Stimulated activated CD4-positive, alpha-beta T cell treated with anti-CD3 and anti-CD28 coated beads, Interleukin-15, amount 100 ng/mL, for 24 hours (primary cell): ENCODE measurements at places on chromosomes 2 and 18.

GRCh38 chr2:233244818-233245217 is 6.7 kb upstream of the ATG16L1 start:
- DNase-seq, result no peak

- no peak for DNase-seq
These were observed 100.5 kb upstream of the LMAN1 start for GRCh38 chr18:59459369-59460071.

- no peak for DNase-seq
These were observed 1391.1 kb downstream of the SUCLG1 start for GRCh38 chr2:83067947-83068346.

DNA sequence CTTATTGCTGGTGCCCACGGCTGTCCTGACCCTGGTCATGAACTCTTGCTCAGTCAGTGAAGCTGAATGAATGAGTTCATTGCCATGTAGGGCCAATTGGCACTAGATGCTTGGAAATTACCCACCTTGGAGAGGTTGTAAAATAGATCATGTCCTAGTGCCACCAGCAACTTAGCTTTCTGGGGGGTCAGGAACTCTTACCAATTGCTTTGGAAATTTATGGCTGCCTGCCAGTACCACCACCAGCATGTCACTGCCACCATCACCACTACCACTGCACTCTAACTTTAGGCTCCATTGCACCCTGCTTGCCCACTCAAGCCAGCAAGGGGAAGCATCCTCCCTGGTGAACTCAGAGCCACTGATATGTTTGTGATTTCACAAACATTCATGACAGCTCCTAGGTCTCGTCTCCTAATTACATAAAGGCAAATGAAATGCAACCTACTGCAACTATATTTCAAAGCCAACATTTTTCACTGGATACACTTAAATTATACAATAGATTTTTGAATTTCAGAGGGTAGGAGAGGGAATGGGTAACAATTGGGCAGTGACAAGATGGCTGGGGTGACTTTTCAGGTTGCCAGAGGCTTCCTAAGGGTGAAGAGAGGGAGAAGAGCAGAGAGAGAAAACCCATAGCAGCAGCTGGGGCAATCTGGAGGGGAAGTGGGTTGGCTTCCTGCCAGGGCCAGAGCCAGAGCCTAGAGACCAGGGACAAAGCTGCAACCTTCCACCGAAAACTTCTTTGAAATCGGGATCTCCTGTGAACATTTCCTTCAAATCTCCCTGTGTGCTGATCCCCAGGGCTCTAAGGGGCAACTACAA is 3.5 kb upstream of the EMILIN1 start:
- peak; percentile 51 for DNase-seq

GRCh38 chr2:240320204-240320993 is 115.1 kb upstream of the GPC1 start:
- DNase-seq, result no peak
